ENCODE measurements at places on chromosomes 12 and 14. TPM values are rescaled to one million over a fixed set of nuclear protein-coding genes. Genes with fewer than 3 reads are reported as not detected.

DNA sequence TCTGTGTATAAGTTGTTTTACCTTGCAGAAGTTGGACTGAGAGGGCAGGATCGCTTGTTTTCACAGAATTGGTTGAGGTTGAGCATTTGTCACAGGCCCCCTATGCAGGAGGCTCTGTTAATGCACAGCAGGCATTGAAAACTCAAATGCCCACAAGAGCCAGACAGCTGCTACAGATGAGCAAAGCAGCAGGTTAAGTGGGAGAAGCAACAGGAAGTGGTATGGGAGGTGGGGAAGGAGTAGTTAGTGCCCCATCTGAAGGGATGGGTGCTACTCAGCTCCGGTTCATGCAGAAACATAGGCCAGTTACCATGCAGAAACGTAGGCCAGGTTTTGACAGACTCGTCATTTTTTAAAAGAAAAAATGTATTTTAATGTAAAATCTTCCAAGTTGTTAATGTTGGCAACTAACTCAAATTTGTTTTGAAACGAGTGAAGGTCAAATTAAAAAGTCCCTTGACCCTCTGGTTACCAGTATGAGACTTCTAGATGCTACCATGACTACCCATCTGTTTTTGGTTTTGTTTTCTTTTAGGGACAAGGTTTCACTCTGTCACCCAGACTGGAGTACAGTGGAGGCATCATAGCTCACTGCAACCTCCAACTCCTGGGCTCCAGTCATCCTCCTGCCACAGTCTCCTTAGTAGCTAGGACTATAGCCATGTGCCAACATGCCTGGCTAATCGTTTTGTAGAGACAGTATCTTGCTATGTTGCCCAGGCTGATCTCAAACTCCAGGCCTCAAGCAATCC is 84.7 kb upstream of the FRMD6 start:
- no peak for DNase-seq

PLBD2 gene
- 52.2 TPM for total RNA-seq

LUM gene
- 128 TPM for total RNA-seq

DNA sequence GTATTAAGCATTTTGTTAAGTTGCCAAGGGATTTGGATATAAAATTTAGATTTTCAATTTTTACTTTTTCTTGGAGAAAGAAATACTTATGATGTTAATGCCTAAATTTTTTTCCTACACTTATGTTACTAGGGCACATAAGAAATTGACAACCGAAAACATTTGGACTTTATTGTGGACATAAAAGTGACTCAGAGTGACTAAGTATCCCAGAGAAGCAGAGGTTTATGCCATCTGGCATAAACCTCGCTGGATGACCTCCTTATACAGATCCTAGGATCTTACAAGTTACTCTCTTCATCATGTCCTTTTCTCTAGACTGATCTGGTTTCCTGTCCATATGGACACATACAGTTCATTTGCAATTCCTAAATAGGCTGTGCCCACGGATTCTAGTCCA is 89.8 kb downstream of the RERG start:
- peak; percentile 26 for DNase-seq

ERBB3 gene
- total RNA-seq, result 3.8 TPM

GPR65 gene
- total RNA-seq, result 0.50 TPM

DNA sequence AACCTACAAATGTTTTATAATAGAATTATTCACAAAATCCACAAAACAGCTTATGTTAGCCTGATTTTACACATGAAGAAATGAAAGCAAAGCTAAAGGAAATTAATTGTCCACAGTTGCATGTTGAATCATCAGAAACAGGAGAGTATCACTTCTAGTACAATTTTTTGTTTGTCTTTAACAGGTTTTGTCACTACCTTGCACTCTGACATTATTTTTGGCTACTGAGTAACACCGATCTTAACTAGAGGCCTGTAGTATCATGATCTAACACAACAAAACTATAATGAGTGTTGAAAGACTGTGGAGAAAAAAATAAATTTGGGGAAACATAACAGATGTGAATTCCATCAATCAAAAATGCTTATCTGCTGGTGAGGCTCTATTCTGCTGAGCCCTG is 60.1 kb downstream of the TAOK3 start:
- peak; percentile 20 for DNase-seq

DNA sequence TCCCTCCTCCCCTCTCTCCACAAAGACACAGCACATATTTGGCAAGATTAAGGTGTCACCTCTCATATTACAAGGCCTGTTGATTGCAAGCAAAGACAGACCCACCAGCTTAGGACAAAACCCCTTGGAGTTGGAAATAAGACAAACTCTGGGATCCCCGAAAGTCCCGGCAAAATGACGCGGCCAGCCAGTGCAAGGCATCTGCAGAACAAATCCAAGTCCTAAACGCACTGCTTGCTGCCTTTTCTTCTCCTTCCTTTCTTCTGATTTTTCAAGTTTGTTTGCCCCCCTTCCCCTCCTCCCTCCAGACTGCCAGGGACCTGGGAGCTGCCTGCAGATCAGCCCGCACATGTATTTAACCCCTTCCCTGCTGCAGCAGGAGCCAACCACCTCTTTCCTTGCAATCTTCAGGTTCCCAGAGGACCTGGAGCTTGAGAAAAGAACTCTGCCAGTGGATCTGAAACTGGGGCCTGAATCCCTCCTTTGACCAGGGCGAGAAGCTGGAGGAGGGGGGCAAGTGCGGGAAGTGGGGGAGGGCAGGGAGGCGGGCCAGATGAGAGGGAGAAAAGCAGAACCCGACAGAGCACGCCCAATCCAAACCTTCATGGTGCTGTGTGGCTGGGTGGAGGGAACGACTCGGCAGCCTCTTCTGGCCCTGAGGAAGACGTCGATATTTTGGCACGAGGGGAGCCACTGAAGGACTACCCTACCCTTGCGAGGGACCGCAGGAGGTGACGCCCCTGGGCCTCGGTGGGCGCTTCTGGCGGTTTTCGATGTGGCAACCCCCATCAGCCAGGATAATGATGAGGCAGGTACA is 2.0 kb upstream of the NTF3 start:
- no peak for DNase-seq
